ENCODE measurements at places on chromosomes 11 and 22.

DNA sequence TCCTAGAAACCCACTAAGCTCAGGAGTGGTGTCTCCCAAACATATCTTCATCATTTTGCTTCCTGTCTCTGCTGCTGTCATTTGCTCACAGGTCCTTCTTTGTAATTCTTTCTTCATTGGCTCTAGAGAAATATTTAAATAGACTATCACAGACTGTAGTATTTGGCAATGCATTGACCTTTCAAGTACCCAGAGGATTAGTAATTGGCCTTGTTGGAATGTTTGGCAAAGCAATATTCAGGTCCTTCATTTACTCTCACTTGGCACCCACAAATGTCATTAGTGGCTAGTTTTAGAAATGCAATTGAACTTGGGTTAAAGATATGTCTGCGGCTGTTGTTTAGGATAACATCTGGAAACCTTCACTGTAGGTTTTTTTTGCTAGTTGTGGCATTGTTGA is 11.6 kb downstream of the OR4C5 start:
- no peak for DNase-seq

GRCh38 chr11:12482839-12483238 is 105.5 kb downstream of the PARVA start:
- DNase-seq: no peak

GRCh38 chr11:70620510-70621184 is 222.3 kb downstream of the CTTN start:
- no peak for DNase-seq

GRCh38 chr11:125428486-125429173 is 67.4 kb downstream of the FEZ1 start:
- DNase-seq: no peak

DNA sequence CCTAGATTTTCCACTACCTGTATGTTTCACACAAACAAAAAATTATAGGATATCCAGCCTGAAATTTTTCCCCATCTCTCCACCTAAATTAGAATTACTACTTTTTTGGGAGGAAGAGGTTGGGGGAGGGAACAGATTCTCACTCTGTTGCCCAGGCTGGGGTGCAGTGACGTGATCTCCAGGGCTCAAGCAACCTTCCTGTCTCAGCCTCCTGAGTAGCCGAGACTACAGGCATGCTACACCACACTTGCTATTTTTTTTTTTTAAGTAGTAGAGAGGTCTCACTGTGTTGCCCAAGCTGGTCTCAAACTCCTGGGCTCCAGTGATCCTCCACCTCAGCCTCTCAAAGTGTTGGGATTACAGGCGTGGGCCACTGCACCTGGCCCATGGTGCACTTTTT is 9.5 kb downstream of the JAML start:
- no peak for DNase-seq

- DNase-seq: peak; percentile 19
Observed at GRCh38 chr11:27319072-27319471, 43.9 kb downstream of the CCDC34 start.

DNA sequence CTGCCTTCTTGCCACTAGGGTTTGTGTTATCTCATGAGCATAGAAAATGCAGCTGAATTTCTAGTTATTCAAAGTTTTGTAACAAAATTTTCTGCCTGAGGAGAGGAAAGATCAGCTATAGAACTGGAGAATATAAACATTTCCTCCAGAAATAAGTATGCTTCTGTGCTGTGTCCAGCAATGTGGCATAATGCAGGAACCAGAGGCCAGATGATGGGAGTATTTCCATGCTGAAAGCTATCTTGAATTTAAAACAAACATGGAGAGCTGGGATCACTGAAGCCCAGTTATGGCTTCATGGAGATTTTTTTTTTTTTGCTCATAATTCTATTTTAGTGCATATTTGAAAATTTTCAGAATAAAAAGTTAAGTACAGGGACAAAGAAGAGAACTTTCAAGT is 608.2 kb downstream of the SOX6 start:
- no peak for DNase-seq

DNA sequence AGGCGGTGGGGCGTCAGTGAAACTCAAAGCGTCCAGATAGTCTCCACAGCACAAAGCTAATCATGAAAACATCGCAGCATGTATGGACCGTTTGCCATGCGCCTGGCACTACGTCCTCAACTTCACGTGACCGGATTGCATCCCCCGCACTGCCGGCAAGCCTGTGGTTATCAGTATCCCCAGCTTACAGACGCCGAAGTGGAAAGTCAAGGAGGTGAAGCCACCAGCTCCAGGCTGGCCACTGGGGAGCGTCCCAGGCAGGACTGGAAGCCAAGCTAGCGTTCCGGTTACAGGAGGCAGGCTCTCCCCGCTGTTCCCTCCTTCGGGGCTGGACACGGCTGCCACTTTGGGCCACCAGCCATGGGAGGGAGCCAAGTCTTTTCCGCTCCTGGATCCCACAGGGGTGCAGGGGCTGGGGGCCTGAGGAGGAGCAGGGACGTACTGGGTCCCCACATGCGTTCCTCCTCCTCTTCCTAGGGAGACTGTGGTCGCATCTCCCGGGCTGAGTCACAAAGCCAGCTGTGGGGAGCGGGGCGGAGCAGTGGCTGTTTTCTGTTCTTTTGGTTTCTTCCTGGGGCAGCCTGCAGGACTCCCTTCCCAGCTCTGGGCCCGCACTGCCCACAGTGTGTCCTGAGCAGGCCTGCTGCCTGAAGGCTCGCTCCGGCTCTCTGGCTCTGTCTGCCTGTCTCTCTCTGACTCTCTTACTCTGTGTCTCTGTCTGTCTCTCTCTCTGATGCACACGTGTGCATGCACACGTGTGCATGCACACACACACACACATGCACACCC is 4.3 kb upstream of the OSBPL5 start:
- no peak for DNase-seq

GRCh38 chr11:8222820-8223512 is 40.7 kb downstream of the LMO1 start:
- DNase-seq: no peak

- no peak for DNase-seq
Observed at GRCh38 chr11:68828155-68828931, 13.4 kb downstream of the CPT1A start.

- DNase-seq: no peak
Observed at GRCh38 chr11:86672007-86672621, at the start of gene ME3. Gene ME3, minus strand, starts transcription at chr11:86672616.

- DNase-seq: no peak
Observed at GRCh38 chr11:16956538-16957153, 57.6 kb downstream of the PLEKHA7 start.

GRCh38 chr11:26992031-26992541 is 1.8 kb upstream of the FIBIN start:
- DNase-seq: peak; percentile 28

- DNase-seq: no peak
Observed at GRCh38 chr11:128610721-128611617, 23.6 kb upstream of the ETS1 start.

DNA sequence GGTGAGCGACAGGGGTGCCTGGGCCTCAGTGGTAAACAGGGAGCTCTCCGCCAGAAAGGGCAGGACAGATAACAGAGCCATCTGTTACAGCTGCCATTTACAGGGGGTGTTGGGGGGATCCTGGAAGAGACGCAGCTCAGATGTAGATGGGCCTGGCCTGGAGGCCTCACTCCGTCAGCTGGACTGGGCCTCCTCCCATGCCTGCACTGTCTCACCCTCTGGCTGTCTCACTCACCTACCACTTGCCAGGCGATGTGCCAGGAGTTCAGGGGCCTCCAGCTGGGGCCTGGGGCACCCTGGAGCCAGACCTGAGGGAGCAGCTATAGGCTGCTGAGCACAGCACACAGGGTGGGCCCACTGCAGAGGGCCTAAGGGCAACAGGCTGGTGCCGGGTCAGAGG is 16.3 kb upstream of the SUSD2 start:
- DNase-seq: no peak

DNA sequence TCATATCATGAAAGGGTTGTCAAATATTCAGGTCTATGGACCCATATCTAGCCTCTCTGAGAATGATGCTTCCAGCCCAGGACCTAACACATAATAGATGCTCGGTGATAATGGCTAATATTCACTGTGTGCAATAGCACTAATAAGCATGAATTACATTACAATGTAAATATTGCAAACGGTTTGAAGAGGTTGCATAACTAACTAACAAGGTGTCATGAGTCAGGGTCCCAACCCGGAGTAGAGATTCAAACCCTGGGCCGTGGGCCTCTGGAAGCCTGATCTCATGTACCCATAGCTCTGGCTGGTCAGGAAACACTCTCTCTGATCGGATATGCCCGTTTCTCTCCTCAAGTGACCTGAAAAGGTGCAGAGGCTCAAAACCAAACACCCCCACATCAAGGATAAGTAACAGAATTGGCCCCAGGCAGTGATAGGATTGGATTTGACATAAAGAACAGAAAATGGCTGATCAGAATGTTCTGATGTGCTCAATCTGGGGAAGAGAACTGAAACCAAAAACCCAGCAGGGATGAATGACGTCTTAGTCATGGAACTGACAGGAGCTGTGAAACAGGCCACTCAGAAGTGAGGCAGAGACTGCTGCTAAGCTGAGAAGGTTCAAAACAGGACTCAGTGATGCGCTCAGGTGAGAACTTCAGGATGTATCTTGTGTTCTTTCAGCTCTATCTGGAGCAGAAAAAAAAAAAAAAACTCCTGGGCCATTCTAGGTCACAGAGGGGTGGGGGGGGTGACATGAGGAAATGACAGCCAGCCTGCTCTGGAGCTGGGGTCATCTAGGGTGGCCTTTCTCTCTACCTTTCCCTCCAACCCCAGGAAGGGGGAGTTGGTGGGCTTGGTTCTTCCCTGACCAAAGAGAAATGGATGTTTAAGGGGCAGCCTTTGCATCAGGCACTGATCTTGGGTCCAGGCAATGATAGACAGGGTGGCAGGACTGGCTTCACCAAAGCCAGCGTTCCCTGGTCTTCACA is 6.6 kb upstream of the KCTD17 start:
- DNase-seq: no peak

DNA sequence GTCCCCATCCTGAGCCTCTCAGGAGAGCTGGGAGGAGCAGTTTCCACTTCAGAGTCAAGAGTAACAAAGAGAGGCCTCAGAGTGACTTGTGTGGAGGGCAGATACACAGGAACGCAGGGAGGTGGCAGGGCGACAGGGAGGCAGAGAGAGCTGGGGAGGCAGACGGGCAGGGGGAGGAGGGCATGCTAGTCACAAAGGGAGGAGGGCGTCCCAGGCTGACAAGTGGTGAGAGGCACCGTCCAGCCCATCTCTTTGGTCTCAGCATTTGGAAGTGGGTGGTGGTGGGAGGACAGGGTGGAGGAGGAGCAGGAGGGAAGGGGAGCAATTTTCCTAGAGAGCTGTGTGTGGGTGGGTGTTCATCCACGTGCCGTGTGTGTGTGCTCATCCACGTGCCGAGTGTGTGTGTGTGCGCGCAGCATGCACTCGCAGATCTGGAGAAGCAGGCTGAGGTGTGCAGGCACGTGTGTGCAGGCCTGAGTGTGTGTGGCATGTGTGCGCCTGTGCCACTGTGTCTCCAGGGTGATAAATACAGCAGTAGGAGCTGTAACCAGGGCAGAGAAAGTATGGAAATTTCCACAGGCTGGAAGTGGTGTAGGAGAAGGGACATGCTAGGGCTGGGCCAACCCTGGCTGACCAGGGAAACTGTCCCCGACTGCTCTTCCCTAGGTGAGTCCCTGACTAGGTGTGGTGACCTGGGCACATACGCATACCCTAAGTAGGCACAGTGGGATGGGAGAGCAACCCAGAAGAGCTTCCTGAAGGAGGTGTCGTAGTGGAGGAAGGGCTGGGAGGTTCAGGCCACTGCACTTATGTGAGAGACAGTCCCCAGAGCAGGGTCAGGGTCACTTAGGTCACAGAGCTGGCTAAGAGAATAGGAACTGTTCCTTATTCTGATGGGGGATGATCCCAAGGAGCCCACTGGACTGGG is 7.3 kb upstream of the PDE2A start:
- DNase-seq: no peak

DNA sequence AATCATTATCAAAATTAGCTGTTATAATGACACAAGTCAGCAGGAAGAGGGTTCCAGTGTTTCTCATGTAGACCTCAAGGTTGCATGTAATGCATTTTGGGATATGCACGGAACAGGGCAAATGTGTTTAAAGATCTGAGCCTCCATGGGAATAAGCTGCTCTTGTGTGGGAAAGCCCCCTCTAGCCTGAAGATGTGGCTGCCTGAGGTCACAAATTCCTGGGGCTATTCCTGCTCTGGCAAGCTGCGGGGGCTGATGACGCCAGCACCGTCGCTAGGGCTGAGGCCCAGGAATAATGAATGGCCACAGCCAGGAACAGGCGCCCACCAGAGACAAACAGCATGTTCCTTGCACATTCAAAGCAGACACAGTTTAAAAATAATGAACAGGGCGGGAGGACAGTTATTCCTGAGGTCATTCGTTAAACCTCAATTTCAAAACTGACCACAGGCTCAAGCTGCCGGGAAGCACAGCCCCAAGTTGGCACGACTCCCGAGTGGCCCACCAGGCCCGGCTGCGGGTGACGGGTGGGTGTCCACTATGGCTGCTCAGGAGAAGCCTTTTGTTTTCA is 11.7 kb downstream of the OSBPL5 start:
- DNase-seq: no peak

DNA sequence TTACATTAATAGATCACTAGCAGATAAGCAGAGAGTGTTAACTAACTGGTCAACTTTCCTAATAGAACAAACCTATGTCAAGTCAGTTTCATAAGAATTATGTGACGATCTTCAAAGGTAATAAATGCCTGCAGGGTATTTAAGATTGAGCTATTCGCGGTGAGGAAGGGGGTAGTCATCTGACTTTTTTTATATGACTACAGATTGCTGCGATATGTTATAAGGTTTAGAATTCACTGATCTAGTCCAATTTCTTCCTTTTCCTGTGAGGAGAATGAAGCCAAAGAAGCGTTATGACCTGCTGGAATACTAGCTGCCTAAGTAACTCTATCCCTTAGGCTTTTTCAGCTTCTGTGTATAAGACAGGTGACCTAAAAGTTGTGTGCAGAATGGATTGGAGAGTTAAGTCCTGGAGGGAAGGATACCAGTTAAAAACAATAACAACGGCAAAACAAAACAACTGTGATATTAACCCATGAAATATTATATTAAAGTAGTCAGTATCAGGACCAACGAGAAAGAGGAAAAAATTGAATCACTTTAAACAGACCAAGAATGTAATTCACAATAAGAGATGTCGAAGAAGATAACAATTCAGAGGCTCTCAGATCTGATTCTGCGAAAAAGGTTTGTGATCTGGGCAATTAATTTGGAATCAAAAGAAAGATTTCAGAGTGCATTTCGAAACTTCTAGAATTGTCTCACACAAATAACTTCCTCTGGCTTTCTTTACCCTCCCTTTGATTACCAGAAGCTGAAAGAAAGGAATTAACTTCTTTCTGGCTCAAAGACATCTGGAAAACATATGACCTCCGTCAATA is 630 bp downstream of the CASP4 start:
- DNase-seq: no peak

- DNase-seq: no peak
Observed at GRCh38 chr11:64594159-64594939, 3.3 kb downstream of the SLC22A12 start.

GRCh38 chr11:72100462-72100861 is 2.6 kb downstream of the LAMTOR1 start:
- no peak for DNase-seq

DNA sequence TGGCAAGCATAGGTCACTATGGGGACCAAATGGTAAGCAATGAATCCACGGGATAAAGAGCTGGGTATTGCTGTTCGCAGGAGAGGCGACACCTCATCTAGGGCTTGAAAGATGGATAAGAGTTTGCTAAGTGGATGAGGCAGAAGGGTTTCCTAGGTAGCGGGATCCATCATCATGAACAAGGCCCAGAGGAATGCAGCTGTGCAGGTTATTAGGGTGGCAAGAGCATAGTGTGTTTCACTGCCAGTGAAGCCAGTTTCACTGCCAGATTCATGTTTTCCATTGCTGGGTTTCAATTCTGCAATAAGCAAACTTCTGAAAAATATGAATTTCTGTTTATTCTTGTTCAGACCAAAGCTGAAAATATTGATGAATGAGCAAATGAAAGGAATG is 27.2 kb downstream of the WEE1 start:
- no peak for DNase-seq

GRCh38 chr22:19292458-19293230 is 1.1 kb upstream of the CLTCL1 start:
- no peak for DNase-seq

Data from kidney epithelial cell (primary cell).